Neural crest cell (in vitro differentiated cells): ENCODE measurements at places on chromosomes 3 and 15.

- no peak for DNase-seq
Measured at GRCh38 chr3:144106970-144107369, 135.3 kb downstream of the DIPK2A start.

GRCh38 chr15:67063689-67064606 lies 1.5 kb upstream of the SMAD3 start:
- DNase-seq, result peak; percentile 22

- no peak for DNase-seq
Measured at GRCh38 chr3:73729969-73730440, 105.3 kb upstream of the PDZRN3 start.

GRCh38 chr3:56180433-56180832 lies 287.8 kb downstream of the ERC2 start:
- DNase-seq, result no peak

GRCh38 chr3:120161902-120162301 lies 67.7 kb upstream of the GSK3B start:
- DNase-seq, result no peak

DNA sequence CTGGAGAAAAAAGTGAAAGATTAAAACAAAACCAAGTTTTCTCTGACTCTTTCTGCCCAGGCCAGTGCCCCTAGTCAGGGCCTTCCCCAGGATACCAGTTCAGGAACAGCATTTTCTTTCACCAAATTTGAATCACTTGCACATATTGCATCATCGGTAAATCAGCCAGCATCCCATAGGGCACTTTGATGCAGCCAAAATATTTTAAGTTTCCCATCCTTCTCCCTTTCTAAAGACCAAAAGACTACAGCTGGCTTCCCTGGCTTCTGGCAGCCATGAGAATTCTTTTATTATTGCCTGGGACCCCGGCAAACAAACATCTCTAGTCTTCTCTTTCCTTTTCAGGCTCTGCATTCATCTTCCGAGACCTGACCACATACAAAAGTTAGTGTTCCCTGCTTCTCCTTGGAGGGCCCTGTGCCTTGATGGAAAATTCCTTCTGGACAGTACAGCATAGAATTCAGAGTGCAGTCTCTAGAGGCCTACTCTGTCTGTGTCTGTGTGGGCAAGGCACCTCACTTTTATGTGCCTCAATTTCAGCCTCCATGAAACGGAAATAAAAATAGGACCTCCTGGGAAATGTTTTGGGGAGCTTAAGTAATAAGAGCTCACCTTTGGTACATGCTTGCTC lies 348.0 kb downstream of the VPS13C start:
- no peak for DNase-seq

- DNase-seq, result no peak
Measured at GRCh38 chr3:114242947-114243346, 5.6 kb upstream of the ZNF80 start.
